Transverse colon (tissue), 4 donors: ENCODE measurements at places on chromosomes 3 and 15.

DNA sequence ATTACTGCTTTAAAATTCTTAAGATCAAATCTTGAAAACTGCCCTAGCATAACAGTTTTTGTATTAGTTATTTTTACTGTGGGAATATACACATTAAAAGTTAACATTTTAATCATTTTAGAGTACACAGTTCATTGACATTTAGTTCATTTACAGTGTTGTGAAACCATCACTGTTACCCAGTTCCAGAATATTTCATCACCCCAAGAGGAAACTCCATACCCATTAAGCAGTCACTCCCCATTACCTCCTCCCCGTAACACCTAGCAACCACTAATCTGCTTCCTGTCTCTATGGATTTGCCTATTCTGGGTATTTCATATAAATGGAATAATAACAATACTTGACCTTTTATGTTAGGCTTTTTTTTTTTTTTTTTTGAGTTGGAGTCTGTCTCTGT is 164.1 kb upstream of the LRRFIP2 start:
- no peak for DNase-seq

- DNase-seq, result peak; percentile 89
Observed at GRCh38 chr15:66803182-66803729, 101.2 kb downstream of the SMAD6 start.

GRCh38 chr3:150330872-150331271 is 77.2 kb upstream of the TSC22D2 start:
- no peak for DNase-seq

- no peak for DNase-seq
Observed at GRCh38 chr3:147851062-147851461, 441.9 kb downstream of the ZIC1 start.

DNA sequence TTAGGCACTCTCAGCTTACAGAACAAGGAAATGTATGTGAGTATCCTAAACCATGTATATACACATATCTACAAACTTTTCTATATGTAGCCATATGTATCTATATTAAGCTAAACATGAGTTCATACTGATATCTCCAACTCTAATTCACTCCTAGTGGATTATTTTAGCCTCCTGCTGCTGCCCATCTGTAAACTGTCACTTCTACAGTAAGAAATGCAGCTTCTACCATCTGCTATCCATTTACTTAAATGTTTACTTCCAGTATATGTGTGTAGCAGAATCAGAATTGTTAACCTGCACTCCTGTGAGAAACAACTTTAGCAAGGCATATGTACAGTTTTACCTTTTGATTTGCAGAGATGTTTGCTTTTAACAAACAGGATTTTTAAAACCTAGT is 478.5 kb upstream of the CBLB start:
- no peak for DNase-seq

- no peak for DNase-seq
Observed at GRCh38 chr3:103002425-103003176, 567.8 kb downstream of the ZPLD1 start.

- no peak for DNase-seq
Observed at GRCh38 chr15:66042624-66043023, 173.3 kb downstream of the RAB11A start.

DNA sequence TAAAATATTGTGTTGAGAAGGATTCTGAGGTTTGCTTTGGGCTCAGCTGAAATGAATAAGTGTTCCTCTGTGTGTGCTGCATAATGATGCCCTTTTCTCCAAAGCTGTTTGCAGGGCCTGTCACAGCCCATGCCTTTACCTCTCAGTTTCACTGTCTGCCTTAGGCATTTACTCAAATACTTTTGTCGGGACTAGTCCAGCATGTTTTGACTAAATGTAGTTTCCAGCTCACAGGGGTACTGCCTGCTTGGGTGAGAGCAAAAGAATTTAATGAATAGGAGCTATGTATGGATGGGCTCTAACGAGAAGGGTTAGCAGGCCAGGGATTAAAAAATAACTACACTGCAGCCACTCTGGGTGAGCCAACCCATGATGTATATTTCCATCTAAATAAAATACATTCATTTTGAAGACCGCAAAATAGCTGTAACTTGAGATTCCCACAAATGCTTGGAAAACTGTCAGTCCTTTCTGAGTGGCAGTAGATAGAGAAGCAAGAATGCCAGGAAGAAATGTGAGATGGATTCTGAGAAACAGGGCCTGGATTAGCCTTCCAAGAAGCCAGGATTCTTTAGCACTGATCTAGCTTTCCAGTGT is 549.2 kb upstream of the TBL1XR1 start:
- no peak for DNase-seq

DNA sequence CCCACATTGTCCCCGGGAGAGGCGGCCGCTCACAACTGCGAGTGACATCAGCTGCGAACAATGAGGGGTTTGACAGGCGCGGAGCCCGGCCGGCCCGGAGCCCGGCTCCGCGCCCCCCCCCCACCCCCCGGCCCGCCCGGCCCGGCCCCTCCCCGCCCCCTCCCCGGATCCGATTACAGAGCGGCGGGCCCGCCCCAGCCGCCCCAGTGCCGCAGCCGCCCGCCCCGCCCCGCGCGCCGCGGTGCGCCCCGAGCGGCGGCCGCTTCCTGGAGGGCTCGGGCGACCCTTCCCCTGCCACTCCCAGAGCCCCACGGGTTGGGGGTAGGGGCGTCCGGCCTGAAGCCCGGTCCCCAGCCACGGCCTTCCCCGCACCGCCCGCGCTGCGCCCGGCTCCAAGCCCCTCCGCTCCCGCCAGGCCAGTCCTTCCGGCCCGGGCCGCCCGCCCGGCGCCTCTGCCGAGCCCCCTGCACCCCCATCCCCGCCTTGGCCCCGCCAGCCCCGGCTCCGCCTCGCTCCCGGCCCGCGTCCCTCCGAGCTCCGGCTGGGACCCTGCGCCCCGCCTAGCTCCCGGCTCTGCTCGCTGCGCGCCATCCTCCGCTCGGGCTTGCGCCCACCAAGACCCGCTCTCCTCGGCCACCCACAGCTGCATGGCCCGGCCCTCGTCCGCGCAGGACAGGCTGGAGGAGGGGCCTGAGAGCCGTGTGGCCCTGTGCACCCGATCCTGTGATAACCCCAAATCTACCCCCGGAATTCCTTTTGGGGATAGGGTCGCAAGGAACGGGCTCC is at the start of gene PCBP4:
Gene PCBP4, minus strand, starts transcription at position 71 of the 786 bp plus-strand sequence. CDS start 6,214 bp downstream, outside the sequence.
- DNase-seq, result peak; percentile 62

- DNase-seq, result no peak
Observed at GRCh38 chr3:72275331-72275751, 490.4 kb upstream of the PROK2 start.

GRCh38 chr15:50531766-50532165 is 14.7 kb downstream of the USP50 start:
- DNase-seq, result no peak

- no peak for DNase-seq
Observed at GRCh38 chr15:36814708-36815107, 235.3 kb downstream of the CDIN1 start.

- DNase-seq, result peak; percentile 58
Observed at GRCh38 chr3:66276705-66277274, 56.0 kb downstream of the SLC25A26 start.

- no peak for DNase-seq
Observed at GRCh38 chr15:45572617-45573016, 14.6 kb upstream of the BLOC1S6 start.

- no peak for DNase-seq
Observed at GRCh38 chr3:31988271-31988670, 6.7 kb downstream of the ZNF860 start.

- no peak for DNase-seq
Observed at GRCh38 chr15:100520132-100520921, 8.4 kb downstream of the CERS3 start.

DNA sequence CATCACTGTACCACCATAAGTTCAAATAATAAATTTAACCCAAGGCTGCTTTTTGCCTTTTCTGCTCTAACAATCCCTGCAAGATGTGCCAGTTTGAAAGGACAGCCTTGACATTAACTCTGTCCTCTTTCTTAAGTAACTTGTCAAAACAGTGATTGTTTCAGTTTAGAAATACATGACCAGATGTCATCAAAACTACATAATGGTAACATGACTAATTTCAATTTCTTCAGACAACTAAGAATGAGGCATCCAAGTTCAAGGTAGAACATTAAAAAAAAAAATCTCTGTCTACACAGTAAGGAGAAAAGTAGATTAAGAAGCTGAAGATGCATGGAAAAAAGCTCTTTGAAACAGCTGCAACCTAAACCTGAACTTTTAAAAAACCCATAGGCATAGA is 47.4 kb downstream of the SHQ1 start:
- DNase-seq, result no peak

GRCh38 chr3:196163666-196164493 is 47.3 kb downstream of the ZDHHC19 start:
- peak; percentile 51 for DNase-seq

- DNase-seq, result no peak
Observed at GRCh38 chr3:32440611-32441350, 49.1 kb downstream of the CMTM7 start.

- DNase-seq, result no peak
Observed at GRCh38 chr3:86990012-86990733, 776 bp downstream of the VGLL3 start.

DNA sequence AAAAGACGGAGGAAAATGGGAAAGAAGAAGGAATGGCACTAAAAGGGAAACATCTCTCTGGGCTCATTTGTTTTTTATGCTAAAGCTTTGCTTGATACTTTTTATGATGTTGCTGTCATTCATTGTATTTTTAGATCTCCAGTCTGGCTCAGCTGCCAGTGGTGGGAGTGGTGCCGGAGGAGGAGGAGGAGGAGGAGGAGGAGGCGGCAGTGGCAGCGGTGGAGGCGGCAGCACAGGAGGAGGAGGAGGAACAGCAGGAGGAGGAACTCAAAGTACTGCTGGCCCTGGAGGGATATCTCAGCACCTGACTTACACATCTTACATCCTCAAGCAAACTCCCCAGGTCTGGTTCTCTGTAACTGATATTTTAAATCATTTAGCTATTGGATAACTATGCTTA is 49.6 kb downstream of the MAP6D1 start:
- no peak for DNase-seq

GRCh38 chr15:45573961-45574629 is 13.1 kb upstream of the BLOC1S6 start:
- peak; percentile 19 for DNase-seq

DNA sequence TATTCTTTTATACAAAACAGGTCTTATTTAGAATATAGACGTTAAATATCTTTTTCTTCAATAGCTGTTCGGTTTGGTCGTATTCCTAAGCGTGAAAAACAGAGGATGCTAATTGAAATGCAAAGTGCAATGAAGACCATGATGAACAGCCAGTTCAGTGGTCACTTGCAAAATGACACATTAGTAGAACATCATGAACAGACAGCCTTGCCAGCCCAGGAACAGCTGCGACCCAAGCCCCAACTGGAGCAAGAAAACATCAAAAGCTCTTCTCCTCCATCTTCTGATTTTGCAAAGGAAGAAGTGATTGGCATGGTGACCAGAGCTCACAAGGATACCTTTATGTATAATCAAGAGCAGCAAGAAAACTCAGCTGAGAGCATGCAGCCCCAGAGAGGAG is 16.8 kb downstream of the NR1D2 start:
- DNase-seq, result no peak

DNA sequence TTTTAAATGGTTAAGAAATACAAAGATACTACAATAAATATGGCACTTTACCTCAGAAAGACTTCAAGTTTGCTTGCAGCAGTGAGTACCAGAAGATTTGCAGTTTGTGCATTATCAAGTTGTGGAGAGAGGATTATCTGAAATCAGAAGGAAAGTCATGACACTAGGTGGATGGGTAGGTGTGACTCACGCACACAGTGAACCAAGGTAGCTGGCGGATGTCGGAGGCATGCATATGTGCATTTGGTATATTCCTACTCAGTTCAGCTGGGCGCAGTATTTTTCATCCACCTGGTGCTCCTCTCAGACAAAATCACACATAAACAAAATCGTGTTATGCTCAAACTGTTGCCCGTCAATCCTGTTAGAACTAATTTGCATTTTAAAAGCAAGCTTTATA is 351.0 kb downstream of the IGSF11 start:
- DNase-seq, result no peak

- DNase-seq, result no peak
Observed at GRCh38 chr3:14810070-14810791, 8.5 kb upstream of the FGD5 start.
